HFFc6 (cell line): ENCODE measurements at places on chromosomes 2 and 18.

DNA sequence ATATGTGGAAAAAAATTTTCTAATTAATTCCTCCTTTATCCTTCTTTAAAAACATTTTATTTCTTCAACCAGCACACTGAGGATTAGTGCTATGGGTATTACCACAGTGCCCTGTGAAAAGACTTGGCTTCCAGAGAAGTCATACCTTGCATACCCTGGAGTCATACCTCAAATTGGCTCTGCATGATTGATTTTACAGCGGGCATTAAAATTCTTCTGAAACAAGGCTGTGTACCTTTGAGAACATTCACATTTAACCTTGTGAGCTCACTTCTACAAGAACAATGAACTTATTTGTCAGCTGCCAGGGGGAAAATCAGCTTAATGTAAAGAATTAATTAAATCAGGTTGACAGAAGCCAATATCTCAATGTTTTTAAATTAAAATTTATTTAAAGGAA is 44.6 kb downstream of the SLC35F5 start:
- no peak for DNase-seq

DNA sequence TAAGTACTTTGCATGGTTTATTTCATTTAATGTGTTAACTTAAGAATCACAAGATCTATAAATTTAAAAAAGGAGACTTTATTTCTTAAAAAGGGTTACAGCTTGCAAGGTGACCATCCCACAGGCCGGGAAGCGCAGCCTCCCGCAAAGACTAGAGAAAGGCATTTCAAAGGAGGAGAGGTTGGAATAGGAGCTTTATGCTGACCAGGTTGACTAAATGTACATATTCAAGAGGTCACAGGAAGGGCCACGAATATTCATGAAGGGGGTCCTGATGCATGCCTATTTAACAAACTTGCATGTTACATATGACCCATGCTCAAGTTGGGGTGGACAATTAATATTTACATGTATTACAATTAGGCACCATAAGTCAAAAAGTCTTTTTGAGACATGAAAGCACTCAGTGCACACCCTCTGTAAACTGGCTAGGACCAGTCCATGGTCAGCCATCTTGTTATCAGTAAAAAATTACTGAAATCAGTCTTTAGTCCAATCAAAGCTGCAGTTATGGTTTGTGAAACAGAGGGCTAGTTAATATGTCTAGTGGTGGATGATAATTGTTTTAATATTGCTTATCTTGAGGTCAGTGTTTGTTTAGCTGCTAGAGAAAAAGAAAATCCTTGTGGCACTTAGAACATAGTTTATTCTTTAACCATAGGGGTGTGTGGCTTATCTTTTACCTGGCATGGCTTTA is 169.3 kb downstream of the KCNE4 start:
- no peak for DNase-seq

GRCh38 chr2:147888680-147889079 is 43.9 kb downstream of the ACVR2A start:
- DNase-seq, result no peak

- no peak for DNase-seq
Measured at GRCh38 chr2:173355866-173356508, 1.3 kb downstream of the CDCA7 start.

DNA sequence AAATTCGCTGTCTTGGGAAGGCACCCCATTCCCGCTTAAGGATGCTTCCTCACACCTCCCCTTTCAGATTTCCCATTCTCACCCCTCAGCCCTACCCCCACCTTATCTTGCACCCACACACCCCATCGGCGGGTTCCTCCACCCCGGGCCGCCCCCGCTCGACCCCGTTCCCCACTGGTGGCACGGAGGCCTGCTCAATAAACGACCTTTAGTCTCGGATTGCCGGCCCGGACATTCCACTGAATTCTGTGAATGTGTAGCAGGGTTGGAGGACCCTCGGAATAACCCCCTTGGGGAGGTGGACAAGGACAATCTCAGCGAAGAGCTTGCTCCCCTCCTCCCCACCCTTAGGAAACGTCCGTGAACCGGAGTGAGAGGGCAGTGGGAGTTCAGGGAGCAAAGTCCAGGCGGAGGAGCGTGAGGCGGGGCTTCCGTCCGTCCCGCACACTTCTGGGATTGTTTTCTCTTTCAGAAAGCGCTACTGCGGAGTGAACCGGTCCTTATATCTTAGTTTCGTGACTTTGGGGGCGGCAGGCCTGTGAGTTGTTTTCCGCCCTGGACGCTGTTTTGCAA is 2.8 kb upstream of the LBX2 start:
- DNase-seq, result no peak

- DNase-seq, result no peak
Measured at GRCh38 chr18:666177-666576, 8.7 kb downstream of the TYMS start.

DNA sequence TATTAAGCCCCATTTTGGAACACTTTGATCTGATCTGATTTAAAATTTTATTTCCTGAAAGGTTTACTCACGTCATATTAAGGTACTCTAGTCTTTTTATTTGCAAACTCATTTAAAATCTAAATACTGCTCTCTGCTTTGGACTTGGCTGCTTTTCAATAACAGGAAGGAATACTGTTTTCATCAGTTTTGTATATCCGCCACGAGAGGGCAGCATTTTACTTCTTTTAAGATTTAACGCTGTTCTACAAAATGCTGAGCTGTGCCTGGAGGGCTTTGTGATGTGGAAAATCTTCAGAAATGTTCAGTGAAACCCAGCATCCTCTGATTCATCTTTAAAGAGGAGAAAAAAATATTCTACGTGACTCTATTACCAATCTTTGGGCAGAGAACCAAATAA is 37.5 kb upstream of the SLC38A11 start:
- DNase-seq, result peak; percentile 94

GRCh38 chr2:235957251-235957650 is 210.9 kb downstream of the GBX2 start:
- no peak for DNase-seq
